ENCODE measurements at places on chromosomes 6 and 20.
A peak's percentile ranks its signal among the peaks of the same experiment; 100 is the strongest.

- peak; percentile 19 for DNase-seq
Measured at GRCh38 chr6:142844065-142844755, 100.8 kb downstream of the HIVEP2 start.

GRCh38 chr6:27374824-27375612 is 13.5 kb upstream of the ZNF391 start:
- DNase-seq, result peak; percentile 93

GRCh38 chr6:168179133-168179532 is 100.1 kb upstream of the FRMD1 start:
- no peak for DNase-seq

GRCh38 chr6:125432963-125433362 is 131.2 kb upstream of the HDDC2 start:
- peak; percentile 22 for DNase-seq

DNA sequence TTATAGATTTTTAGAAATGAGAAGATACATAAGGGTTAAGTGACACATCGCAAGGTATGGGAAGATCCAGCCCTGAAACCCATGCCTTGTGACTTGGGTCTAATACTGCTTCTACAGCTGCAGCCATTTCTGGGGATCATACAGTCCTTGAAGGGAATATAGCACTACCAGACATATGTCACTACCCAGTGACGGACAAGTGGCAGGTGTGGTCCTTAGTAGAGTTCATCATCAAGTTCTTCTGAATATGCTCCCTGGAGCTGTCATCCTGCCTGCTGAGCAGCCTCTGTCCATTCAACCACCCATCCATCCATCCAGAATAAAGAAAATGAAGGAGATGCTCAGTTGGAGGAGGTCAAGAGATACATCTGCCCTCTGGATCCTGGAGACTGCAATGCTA is 118.6 kb upstream of the ASF1A start:
- DNase-seq, result no peak

GRCh38 chr6:14472255-14472985 is 354.8 kb downstream of the CD83 start:
- no peak for DNase-seq

GRCh38 chr6:56724455-56724854 is 81.8 kb upstream of the DST start:
- DNase-seq, result no peak

DNA sequence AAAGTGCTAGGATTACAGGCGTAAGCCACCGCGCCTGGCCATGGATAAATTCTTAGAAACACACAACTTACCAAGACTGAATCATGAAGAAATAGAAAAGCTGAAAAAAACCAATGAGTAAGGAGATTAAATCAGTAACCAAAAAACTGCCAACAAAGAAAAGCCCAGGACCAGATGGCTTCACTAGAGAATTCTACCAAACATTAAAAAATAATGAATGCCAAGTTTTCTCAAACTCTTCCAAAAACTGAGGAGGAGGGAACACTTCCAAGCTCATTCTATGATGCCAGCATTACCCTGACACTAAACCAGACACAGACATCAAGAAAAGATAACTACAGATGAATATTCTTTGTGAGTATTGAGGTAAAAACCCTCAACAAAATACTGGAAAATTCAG is 44.3 kb downstream of the USP49 start:
- DNase-seq, result no peak

DNA sequence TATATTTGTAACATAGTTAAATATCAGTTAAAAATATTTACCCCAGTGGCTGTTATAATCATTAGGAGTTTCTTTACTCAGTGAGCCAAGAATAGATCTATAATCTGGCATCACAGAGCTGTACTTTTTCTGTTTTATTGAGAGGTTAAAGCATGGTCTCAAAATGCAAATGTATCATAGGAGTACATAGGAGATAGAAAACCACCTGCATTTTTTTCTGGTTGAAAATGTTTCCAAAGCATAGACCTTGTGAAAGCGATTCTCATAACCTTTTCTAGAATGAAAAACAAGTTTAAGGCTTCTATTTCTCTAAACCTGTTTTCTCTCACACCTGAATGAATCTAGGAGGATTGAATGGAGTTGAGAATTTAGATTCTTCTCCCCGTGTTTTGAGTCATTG is 14.4 kb downstream of the KCNQ5 start:
- no peak for DNase-seq

DNA sequence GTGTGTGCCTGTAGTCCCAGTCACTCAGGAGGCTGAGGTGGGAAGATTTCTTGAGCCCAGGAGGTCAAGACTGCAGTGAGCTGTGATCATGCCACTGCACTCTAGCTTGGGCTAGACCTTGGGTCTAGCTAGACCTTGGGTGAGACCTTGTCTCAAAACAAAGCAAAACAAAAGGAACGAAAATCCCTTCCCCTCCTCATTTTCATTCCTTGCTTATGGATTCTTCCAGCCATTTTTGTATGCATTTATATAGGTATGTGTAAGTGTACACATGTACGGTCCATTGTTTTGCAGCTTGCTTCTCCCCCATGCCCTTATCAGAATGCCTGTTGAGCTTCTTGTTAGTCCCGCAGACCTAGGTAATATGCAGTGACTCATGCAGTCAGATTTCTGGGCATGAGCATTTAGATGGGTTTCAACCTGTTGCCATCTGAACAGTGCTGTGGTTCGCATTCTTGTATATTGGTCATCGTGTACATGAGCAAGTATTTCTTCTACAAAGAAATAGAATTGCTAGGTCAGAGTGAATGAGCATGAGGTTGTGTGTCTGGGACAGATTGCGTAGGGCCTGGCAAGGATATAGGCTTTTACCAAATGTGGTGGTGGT is 73.2 kb downstream of the ATRN start:
- no peak for DNase-seq

DNA sequence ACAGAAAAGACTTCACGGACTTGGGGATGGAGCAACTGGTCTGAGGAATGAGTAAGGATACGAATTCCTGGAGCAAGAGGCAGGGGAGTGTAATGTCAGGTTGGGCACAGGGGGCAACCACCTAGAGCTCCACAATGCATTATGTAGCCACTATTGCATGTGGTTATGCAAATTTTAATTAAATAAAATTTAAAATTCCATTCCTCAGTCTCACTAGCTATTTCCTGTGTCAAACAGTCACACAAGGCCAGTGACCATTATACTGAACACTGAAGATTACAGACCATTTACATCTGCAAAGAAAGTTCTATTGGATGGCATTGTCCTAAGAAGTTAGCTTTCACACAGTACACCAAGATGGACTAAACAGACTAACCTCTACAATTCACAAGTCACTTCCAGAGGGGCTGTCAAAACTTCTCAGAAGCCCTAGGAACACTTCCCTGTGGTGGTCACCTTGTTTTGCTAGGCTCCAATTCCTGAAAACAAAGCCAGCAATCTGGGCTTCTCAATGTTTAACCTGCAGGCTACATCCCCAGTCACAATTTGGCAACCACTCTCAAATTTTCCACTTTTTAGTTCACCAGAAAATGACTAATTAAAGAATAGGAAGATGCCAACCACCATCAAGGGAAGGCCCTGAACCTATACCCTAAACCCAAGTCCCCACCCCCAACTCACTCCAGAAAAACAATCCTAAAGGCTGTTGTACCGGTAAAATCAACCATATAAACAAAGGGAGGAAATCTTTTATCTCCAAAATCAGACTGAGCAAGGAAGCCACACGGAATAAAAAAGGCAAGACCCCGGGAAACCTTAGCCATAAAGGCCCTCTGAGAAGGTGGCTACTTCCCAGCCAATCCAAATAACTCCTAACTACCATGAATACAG is 34.2 kb upstream of the C20orf203 start:
- no peak for DNase-seq

GRCh38 chr20:10282979-10283456 is 64.4 kb downstream of the SNAP25 start:
- DNase-seq, result no peak

DNA sequence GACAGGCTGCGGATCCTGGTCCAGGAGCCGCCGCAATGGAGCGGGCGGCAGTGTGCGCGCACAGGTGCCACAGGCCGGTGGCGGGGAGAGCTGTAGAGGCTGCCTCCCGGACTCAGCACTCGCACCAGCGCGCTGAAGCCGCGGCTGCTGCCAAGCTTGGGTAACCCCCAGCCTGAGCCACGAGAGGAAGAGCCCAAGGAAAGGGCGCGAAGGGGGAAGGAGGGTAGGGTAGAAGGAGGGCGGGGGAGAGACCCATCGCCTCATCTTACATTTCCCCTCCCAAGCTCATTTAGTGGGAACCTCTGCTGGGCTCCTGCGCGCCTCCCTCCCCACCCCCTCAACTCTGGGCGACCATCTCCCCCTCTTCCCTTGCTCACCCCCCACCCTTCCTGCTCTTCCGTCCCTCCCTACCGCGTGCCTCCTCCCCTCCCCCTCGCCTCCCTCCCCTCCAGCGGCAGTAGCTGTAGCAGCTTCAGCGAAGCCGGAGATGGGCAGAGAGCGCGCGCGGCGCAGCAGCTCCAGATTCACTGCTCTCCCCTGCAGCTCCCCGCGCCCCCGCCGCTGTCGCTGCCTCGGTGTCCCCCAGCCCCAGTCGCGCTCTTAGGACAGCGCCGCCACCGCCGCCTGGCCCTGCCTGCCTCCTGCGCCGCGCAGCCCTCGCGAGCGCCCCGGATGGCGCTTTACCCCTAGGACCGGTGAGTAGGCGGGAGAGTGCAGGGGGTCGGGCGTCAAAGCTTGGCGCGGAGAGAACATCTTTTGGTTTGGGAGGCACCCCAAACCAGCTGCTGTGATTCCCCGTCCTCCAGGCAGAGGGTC is at the start of gene FUT9:
Gene FUT9 (plus strand): TSS at position 457 of the 816 bp plus-strand sequence. CDS start 187,182 bp downstream, outside the sequence.
- DNase-seq, result no peak

GRCh38 chr6:107064579-107065065 is 36.6 kb downstream of the MTRES1 start:
- DNase-seq, result peak; percentile 95

DNA sequence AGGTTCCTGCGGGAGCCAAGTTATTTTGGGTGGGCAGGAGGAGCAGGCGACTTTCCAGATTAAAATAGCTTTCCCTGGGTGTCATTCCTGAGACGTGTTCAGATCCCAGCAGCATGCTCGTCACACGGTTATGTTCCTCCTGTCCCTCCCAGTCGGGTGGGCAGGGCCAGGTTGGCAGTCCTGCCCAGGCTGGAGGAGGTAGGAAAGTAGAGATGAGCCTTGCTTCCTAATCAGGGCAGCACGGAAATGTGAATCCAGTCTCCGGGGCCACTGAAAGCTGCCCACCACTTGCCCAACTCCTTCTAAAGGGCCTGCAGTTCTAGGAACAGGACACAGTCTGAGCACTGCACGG is 137.0 kb downstream of the MRPL14 start:
- no peak for DNase-seq

DNA sequence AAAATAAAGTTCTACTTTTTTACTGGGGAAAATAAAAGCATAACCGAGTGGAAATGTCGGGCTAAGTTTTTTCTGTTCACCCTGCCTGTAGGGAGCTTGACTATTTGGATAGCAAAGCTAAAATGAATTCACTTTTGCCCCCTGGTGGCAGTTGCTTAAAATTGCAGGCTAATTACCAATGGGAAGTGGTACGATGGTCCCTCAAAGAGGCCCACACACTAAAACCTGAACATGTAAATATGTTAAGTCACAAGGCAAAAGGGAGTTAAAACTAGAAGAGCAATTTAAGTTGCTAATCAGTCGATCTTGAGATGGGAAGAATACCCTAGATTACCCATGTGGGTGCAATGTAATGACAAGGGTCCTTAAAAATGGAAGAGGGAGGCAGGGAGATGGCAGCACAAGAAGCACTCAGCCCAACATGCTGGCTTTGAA is 916 bp upstream of the SUN5 start:
- DNase-seq, result peak; percentile 53

- DNase-seq, result no peak
Measured at GRCh38 chr6:144304223-144304848, 19.2 kb downstream of the UTRN start.

DNA sequence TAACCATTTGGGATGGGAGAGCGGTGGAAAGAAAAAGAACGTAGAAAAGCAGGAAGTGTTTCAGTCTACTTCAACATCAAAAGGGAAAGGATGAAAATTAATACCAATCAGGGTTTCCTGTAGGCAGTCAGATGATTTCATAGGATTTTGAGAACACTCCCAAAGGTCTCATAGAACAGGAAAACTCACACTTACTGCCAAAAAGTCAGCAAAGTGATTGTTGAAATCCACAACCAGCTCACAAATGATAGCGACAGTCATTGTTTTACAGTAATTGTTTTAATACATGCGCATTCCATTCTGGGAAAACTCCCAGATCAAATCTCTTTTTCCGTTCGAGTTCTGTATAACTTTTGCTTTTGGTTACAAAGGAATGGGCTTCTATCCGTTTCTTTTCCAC is 5.3 kb upstream of the CNKSR3 start:
- DNase-seq, result no peak

DNA sequence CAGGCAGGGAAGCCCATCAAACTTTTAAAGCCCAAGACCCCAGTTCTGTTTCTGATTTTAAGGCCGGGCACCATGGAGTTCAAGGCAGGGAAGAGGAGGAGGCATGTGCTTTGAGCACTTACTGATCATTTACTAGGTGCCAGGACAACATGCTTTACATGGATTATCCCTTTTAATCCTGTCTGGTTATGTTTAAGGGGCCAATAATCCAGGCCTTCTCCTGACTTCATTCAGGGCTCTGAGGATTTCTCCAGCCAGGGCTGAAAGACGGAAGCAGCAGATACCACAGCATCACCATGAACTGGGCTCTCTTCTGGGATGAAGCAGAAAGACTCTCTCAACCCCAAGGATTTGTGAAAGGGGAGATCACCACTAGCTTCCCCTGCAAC is 4.1 kb downstream of the CCND3 start:
- DNase-seq, result no peak

DNA sequence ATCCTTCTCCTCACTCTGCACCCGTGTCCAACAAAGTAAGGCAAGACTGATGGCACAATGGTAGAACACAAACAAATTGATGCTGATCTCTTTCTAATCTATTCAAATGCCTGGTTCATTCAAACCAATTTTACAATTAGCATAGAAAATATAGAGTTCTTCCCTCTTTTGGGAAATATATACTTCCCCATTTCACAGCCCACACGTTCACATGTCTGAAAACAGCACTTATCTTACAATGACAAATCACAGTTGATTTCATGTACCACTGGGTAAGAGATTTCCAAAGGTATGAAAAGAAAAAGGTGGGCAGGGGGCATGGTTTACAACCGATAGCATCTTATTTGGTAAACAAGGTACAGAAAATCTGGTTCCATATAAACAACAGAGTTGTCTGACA is 137.6 kb downstream of the RNGTT start:
- DNase-seq, result peak; percentile 39

DNA sequence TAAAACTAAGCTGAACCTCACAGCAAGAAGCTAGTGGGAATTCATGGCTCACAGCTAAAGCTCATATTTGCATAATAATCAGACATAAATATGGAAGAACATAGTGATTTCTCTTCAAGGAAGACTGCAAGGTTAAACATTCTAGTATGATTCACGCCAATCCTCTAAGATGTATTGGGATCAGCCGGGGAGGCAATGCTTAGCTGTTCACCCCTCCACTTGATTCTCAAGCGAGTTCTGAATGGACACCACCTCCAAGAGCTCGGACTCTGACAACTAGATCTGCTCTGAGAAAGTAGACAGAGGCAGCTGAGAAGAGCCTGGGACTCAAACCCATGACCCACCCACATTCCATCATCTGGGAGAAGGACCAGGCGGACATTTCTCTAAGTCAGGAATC is 118.4 kb upstream of the EDN1 start:
- no peak for DNase-seq

- no peak for DNase-seq
Measured at GRCh38 chr6:165811512-165811911, 148.5 kb upstream of the PDE10A start.

- no peak for DNase-seq
Measured at GRCh38 chr20:19427480-19427879, 215.0 kb downstream of the SLC24A3 start.

- no peak for DNase-seq
Measured at GRCh38 chr6:109420751-109421150, 19.7 kb downstream of the PPIL6 start.

- peak; percentile 60 for DNase-seq
Measured at GRCh38 chr6:134634966-134635365, 314.9 kb downstream of the ALDH8A1 start.

All from OCI-M1 (cell line).